ENCODE measurements at places on chromosomes 16 and 17.

DNA sequence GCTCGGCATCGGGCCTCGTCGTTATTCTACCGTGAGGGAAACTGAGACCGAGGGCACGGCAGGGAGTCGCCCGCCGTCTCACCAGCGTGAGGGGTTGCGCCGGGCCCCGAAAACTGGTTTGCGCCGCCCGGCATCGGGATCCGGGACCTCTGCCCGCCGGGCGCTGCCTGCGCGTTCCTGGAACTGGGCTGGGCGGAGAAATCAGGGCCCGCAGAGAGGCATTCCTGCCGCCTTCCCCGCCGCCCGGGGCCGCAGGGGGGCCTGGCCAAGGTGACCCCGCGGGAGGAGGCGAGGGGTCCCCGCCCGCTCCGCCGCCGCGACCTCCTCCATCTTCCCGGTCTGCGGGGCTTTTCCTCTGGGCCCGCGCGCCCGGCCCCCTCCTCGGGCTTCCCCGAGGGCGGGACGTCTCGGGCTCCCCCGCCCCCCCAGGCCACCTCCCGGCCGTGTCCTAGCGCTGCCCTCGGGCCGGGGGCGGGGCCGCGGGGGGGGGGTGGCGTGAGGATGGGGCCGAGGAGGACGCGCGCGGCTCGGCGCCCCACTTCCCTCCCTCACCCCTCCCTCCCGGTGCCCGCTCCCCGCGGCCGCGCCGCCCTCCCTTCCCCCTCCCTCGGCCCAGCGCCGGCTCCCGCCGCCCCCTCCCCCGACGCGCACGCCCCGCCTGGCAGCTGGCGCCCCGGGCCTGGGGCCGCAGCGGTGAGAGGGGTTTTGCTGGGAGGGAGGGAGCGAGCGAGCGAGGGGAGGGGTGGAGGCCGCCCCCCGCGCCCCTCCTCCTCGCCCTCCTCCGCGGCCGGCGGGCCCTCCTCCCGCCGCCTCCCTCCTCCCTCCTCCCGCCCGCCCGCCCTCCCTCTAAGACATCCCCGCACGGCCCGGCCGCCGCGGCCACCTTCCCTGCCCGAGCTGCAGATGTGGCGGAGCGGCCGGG is at the start of gene GLIS2:
GLIS2 (plus strand) TSS at position 882 of the 922 bp plus-strand sequence. CDS start 16,214 bp downstream, outside the sequence.
- peak; percentile 85 for DNase-seq

GRCh38 chr17:78600181-78600721 is 23.1 kb upstream of the DNAH17 start:
- peak; percentile 60 for DNase-seq

DNA sequence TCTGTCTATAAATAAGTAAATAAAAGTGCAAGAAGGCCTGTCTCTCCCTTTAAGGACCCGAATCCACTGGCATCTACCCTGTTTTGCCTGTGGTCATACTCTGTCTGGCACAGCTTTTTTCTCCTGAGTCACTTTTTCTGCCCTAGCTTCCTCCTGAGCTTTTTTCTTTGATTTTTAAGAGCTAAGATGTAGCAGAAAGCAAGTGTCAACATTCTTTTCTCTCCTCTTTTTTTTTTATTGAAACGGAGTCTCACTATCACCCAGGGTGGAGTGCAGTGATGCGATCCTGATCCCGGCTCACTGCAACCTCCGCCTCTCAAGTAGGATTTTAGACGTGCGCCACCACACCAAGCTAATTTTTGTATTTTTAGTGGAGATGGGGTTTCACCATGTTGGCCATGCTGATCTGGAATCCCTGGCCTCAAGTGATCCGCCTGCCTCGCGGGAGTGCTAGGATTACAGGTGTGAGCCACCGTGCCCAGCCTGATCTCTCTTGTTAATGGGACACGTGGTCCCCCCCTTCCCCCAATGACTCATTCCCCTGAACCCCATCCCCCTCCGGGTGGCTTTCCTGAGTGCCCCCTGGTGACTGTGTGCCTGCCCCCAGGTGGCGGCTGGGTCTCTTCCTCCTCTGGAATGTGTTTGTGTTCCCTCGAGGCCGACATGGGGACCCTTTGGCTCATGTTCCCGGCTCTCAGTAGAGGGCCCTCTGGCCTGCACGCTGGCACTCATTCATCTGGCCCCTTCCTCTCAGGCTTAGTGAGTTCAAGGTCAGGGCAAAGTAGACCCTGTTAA is 14.2 kb downstream of the C16orf90 start:
- DNase-seq = no peak

- DNase-seq = peak; percentile 49
Observed at GRCh38 chr17:18993905-18994526, 10.5 kb downstream of the FAM83G start.

DNA sequence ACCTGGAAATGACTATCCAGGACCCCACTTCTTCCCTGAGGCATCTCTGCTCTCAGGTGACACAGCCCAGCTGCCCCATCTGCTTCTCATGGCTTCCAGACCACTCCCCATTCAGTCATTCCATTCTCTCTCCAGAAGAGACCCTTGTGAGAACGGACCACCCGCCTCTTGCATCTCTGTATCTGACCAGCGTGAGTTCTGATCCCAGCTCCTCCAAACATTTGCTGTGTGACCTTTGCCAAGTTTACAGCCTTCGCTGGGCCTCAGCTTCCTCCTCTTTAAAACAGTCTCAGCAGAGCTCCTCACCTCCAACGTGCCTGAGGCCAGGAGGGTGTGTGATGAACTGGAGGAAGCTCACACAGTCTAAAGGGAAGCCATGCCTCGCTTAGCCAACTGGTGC is 39.6 kb downstream of the C16orf82 start:
- no peak for DNase-seq

- DNase-seq = no peak
Observed at GRCh38 chr17:40279402-40279801, 8.3 kb upstream of the CDC6 start.

GRCh38 chr17:80112471-80113032 is 11.2 kb downstream of the GAA start:
- no peak for DNase-seq

DNA sequence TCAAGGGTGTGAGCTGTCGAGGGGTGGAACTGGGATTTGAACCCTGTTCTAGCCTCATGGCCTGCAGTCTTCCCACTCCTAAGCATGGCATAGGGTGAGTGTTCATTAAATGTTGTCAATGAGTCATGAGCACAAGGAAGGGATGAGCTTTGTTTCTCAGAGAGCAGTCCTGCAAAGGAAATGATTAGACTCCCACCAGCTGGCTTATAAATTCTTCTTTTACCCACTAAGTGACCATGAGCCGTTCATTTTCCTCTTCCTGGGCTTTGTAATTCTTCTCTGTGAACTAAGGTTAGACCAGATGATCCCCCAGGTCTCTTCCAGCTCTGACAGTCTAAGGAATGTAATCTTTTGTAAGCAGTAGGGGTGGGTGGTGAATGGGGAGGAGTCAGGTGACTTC is 47.9 kb upstream of the HNF1B start:
- peak; percentile 31 for DNase-seq

- DNase-seq = peak; percentile 71
Observed at GRCh38 chr16:20868890-20869289, 31.3 kb downstream of the DCUN1D3 start.

- DNase-seq = peak; percentile 25
Observed at GRCh38 chr17:46135126-46135812, 58.0 kb downstream of the KANSL1 start.

GRCh38 chr17:44909681-44910144 is 5.6 kb downstream of the GFAP start:
- peak; percentile 28 for DNase-seq

DNA sequence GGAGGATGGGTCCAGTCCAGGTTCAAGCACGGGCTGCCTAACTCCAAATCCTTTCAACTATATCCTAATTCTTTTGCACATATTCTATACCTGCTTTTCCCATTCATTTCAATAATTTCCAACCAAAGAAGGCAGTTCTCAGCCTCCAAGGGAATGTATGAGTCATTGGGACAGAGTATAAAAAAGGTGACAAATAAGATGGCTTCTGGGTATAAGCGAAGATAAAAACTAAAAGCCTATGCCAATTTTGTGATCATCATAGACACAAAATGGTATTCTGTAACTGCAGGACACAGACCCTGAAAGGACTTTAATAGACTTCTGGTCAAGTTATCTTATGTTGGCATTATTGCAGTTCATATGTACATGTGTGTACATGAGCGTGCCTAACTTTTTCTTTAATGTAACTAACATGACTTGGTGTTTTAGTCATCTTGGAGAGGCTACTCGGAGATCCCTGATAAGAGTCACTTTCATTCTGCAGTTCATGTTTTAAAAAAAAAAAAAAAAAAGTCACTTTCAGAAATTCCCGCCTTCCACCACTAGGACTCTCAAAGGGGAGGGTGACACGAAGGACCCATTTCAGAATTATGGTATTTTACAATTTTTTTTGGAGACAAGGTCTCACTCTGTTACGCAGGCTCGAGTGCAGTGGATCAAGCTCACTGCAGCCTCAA is 17.3 kb downstream of the COG1 start:
- peak; percentile 22 for DNase-seq

DNA sequence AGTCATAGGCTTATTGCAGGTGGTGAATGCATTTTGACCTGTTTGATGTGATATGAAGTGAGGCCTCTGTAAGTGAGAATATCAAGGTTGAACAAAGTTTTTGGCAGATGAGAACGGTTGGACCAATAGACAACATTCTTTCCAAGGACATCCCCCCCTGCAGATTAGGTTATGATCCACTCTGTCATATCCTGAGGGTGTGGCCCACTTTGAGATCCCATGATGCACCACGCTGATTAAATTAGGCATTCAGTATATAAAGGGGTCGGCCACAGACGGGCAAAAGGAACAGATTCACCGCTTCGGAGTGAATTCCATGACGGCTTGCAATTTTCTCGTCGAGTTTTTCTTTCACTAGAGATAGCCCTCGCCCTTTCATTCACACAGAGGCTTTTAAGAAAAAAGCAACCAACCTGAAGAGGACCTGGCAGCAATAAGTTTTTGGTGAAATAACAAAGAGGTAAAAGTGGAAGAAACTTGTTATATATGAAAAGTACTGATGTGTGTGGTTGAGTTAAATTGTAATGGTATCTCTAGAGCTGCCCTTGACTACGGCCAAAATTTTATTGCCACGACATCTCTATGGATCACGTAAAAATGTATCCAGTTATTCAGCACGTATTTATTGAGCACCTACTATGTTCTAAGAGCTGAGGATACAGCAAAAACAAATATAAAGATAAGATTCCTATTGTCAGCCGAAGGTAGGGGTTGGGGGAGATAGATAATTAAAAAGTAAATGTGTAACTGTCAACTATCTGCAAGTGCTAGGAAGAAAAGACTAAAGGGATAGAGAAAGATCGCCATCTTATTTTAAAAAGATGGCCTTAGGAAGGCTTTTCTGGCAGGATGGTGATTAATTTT is 1.7 kb upstream of the RBBP6 start:
- DNase-seq = peak; percentile 31

DNA sequence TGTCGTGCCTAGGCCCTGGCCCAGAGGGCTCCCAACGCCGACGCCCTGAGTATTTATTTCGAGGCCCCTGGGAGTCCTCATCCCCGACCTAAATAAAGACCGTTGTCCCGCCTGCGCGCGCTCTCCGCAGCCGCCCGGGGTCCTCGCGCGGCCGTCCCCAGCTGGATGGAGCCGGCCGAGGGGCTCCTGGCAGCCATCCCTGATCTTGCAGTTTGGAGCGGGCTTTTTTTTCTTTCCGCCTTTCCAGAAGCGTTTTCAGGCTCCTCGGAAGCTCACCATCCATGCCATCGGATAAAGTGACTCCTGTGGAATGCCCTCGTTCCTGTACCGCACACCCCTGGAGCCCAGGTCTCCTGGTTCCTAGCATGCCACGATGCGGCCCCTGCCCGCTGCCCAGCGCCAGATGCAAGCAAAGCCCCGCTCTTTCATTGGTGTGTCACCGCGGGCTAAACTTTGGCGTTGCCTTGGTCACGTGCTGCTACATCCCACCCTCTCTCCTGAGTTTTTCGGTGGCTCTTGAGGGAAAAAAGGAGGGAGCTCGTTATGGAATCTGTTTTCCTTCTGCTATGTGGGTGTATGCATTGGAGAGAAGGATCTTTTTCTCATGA is 716 bp downstream of the TMEM94 start:
- peak; percentile 47 for DNase-seq

DNA sequence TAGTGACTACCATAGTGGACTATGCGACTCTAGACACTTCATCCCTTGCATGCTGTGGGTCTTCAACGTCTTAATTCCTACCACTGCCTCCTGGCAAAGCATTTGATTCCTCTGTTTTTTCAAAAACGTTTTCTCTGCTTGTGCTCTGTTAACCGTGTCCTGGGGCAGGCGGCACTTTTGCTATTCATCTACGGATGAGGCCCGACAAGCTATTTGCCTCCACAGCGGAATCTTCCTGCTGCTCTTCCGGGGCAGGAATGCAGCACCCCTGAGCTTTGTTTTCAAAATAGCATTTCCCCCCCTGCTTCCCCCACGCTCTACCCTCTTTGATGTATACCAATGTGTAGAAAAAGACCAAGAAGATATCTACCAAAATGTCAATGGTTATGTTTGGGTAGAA is 39.8 kb upstream of the METTL16 start:
- DNase-seq = no peak

GRCh38 chr17:44247440-44247841 is 20.5 kb downstream of the SLC4A1 start:
- DNase-seq = no peak

GRCh38 chr17:12898110-12898509 is 108.8 kb downstream of the ARHGAP44 start:
- no peak for DNase-seq

GRCh38 chr16:12011565-12011964 is 35.0 kb downstream of the SNX29 start:
- no peak for DNase-seq

DNA sequence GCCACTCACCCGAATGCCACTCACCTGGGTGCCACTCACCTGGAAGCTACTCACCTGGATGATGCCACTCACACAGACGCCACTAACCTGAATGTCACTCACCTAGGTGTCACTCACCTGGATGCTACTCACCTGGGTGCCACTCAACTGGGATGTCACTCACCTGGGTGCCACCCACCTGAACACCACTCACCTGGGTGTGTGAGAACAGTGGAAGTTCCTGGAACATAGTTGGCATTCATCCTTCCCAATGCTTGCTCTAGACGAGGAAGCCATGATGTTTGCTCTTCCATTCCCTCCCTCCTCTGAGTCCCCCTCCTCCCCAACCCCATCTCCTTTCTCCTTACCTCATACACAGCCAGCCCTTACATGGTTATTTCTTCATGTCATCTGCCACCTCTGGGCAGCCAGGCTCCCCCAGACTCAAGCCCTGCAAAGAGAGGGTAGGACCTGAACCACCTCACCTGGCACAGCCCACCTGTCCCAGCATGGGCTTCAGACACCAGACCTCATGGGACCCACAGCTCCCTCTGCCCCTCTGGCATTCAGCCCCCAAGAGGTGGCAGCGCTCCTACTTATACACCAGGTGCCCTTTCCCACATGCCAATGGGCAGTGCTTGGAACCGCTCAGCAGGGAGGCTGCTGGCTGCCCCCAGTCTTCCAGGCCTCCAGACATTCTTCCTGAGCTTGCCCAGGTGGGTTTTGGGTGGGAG is 171.8 kb upstream of the FOXF1 start:
- no peak for DNase-seq

DNA sequence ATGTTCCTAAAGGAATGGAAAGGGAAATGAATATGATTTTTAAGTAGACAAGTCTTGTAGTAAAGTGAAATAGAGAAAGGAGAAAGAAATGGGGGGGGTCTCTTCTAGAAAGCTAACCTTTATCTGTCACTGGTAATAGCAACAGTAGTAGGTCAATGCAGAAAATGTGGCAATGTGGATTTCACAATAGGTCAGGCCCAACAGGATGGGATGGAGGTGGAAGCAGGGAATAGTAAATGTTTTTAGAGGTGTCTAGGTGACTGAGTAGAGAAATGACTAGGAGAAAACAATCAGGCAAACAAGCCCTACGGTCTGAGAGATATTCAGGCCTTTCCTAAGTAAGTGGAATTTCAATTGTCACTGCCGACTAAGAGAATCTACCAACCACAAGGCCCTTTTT is 6.0 kb upstream of the RSKR start:
- DNase-seq = no peak

Measured in fibroblast of pulmonary artery (primary cell).